ENCODE measurements at places on chromosomes 5 and 9. TPM values are rescaled to one million over a fixed set of nuclear protein-coding genes. Genes with fewer than 3 reads are reported as not detected.
A peak's percentile ranks its signal among the peaks of the same experiment; 100 is the strongest.

DNA sequence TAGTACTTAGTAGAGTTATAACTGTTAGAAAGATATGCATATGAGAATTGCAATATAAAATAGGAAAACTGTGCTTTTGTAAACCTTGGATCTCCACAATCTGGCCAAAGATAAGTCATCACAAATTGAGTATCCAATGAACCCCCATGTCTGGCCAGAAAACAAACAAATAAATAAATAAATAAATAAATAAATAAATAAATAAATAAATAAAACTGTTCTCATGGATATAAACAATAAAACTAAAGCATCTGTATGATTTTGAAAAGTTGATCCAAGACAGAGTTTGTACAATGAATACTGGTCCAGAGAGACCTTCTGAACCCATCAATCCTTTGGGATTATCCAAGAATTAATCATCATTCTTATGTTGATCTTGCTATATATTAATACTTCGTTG, 367.6 kb upstream of the CDH9 start:
- no peaks in the 10 kb centered on the region for H3K36me3 ChIP-seq
- no peak overlapping the region for H3K4me3 ChIP-seq
- no peaks in the 10 kb centered on the region for H3K27me3 ChIP-seq
- no peak for DNase-seq
- no peak overlapping the region for H3K27ac ChIP-seq

- no peak overlapping the region for H3K27ac ChIP-seq
- H3K4me3 ChIP-seq, result no peak overlapping the region
- H3K27me3 ChIP-seq, result peaks cover 4% of the 10 kb centered on the region
- no peaks in the 10 kb centered on the region for H3K4me1 ChIP-seq
- no peak for DNase-seq
- H3K36me3 ChIP-seq, result peaks cover 28% of the 10 kb centered on the region
These were observed 46.4 kb downstream of the DMXL1 start for GRCh38 chr5:119117237-119117636.

DNA sequence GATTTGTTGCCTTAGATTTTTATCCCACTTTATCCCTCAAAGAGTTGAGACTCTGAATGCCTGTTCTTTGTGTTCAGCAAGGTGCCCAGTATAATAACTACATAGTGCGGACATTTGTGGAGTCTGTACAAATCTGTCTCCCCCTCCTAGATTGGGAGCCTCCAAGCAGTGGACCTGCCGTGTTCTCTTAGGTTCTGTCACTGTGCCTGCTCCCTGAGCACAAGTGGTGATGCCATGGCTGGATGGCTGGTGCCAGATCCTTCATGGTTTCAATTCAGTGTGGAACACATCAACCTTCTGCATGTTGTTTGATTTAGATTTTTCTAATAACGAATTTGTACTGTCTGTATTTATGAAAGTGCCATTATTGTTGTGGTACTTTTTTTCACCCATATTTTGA, 292.9 kb downstream of the CD180 start:
- H3K4me1 ChIP-seq, result peaks cover 20% of the 10 kb centered on the region
- peaks cover 13% of the 10 kb centered on the region for H3K36me3 ChIP-seq
- H3K4me3 ChIP-seq, result peak overlapping the region; percentile 43
- peak overlapping the region; percentile 58 for H3K27ac ChIP-seq
- DNase-seq, result no peak

DNA sequence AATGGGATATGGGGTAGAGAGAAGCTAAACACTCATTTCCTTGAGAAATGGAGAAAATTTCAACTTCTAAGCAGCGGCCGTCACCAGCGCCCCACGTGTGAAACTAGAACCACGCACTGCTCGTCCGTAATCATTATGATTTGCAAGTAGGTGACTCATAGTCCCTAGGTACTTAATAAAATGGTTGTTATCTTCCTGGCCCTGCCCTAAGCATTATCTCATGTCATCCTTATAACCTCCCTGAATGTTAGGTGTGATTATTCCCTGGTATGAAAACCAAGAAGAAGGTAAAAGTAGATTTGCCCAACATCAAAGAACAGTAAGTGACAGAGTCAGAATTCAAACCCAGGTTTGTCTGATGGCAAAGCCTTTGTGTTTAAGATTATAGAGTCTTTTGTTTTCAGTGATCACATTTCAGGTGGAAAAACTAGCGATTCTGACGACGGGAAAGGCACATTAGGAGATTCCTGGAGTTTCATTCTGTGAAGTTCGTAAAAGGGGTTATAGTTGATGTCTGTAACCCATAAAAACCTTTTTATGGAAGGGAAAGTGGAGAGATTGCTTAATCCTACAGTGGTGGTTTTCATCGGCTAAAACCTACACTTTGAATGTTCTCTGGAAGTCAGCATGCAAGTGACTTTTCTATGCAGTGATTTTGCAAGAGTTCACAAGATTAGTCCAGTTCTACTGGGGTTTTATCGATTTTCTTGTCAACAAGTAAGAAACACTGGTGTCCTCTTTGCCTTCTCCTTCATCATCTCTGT, 202.9 kb upstream of the WWC1 start:
- no peak overlapping the region for H3K27ac ChIP-seq
- DNase-seq, result no peak
- no peaks in the 10 kb centered on the region for H3K27me3 ChIP-seq
- H3K36me3 ChIP-seq, result no peaks in the 10 kb centered on the region

- H3K27ac ChIP-seq, result no peak overlapping the region
- H3K4me1 ChIP-seq, result no peaks in the 10 kb centered on the region
- no peaks in the 10 kb centered on the region for H3K27me3 ChIP-seq
- no peak for DNase-seq
These were observed 173.2 kb upstream of the RASEF start for GRCh38 chr9:83236029-83236696.

DNA sequence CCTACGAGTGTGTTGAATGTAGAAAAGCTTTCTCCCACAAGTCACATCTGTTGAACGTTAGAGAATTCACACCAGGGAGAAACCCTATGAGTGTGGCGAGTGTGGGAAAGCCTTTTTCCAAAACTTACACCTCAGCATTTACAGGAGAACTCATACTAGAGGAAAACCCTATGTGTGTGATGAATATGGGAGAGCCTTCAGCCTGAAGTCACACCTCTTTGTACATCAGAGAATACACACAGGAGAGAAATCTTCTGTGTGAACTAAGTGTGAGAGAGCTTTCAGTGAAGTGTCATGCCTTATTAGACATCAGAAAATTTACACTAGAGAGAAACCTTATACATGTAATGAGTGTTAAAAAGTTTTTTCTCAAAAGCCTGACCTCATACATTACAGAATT, 41.8 kb upstream of the GPX3 start:
- no peak overlapping the region for H3K4me3 ChIP-seq
- H3K27me3 ChIP-seq, result no peaks in the 10 kb centered on the region
- no peak overlapping the region for H3K27ac ChIP-seq
- no peaks in the 10 kb centered on the region for H3K4me1 ChIP-seq
- no peak for DNase-seq
- peaks cover 4% of the 10 kb centered on the region for H3K36me3 ChIP-seq

GRCh38 chr9:12794101-12794799, 19.4 kb downstream of the LURAP1L start:
- H3K4me3 ChIP-seq, result no peak overlapping the region
- no peak overlapping the region for H3K27ac ChIP-seq
- DNase-seq, result no peak
- H3K4me1 ChIP-seq, result no peaks in the 10 kb centered on the region
- H3K27me3 ChIP-seq, result no peaks in the 10 kb centered on the region
- no peaks in the 10 kb centered on the region for H3K36me3 ChIP-seq

GRCh38 chr9:8718121-8718725, 918.6 kb upstream of the DMAC1 start:
- H3K4me3 ChIP-seq, result no peak overlapping the region
- no peak overlapping the region for H3K27ac ChIP-seq
- DNase-seq, result no peak
- H3K4me1 ChIP-seq, result peaks cover 9% of the 10 kb centered on the region

- peaks cover 3% of the 10 kb centered on the region for H3K27me3 ChIP-seq
- H3K4me3 ChIP-seq, result no peak overlapping the region
- H3K36me3 ChIP-seq, result no peaks in the 10 kb centered on the region
- no peak overlapping the region for H3K27ac ChIP-seq
These were observed 182.4 kb downstream of the ACTL7B start for GRCh38 chr9:108673386-108673785.

GRCh38 chr5:172736508-172737135, 34.4 kb downstream of the DUSP1 start:
- no peak overlapping the region for H3K4me3 ChIP-seq
- H3K4me1 ChIP-seq, result peaks cover 9% of the 10 kb centered on the region
- H3K36me3 ChIP-seq, result peaks cover 4% of the 10 kb centered on the region

DNA sequence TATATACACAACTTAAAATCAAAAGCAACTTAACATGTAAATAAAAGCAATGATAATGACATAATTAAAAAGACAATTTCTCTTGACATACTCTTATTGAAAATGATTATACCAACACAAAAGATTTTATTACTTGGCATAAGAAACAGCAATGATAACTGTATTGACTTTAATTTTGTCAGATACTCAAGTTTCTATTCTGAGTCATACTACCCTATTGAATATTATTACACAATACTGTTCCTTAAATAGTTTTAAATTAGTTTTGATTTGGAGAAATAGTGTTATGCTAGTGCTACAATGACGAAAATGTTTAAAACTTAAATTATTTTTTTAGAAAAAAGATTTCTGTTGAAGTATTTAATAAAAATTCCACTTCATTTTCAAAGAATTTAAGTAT, 1319.3 kb upstream of the C9orf72 start:
- no peak overlapping the region for H3K4me3 ChIP-seq
- peaks cover 20% of the 10 kb centered on the region for H3K4me1 ChIP-seq
- H3K36me3 ChIP-seq, result no peaks in the 10 kb centered on the region
- no peaks in the 10 kb centered on the region for H3K27me3 ChIP-seq
- no peak for DNase-seq
- H3K27ac ChIP-seq, result no peak overlapping the region

DNA sequence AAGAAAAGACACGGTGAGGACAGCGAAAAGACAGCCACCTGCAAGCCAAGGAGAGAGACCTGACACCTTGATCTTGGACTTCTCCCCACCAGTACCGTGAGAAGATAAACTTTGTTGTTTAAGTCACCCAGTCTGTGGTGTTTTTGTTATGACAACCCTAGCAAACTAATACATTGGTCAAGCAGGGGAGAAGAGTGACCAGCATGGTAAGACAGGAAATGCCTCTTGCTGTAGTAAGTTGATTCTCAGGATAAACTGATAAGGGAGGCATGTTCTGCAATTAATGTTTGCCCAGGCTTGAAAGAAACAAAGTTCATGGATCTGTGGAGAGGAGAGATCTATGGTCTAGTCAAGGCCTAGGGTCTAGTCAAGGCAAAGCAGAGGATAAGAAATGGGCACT, 801.2 kb downstream of the MAT2B start:
- no peak overlapping the region for H3K4me3 ChIP-seq
- H3K27ac ChIP-seq, result no peak overlapping the region
- no peak for DNase-seq
- H3K4me1 ChIP-seq, result no peaks in the 10 kb centered on the region
- H3K27me3 ChIP-seq, result no peaks in the 10 kb centered on the region

GRCh38 chr5:114857941-114858551, 311.7 kb downstream of the TRIM36 start:
- H3K36me3 ChIP-seq, result no peaks in the 10 kb centered on the region
- H3K27ac ChIP-seq, result no peak overlapping the region
- no peak for DNase-seq

DNA sequence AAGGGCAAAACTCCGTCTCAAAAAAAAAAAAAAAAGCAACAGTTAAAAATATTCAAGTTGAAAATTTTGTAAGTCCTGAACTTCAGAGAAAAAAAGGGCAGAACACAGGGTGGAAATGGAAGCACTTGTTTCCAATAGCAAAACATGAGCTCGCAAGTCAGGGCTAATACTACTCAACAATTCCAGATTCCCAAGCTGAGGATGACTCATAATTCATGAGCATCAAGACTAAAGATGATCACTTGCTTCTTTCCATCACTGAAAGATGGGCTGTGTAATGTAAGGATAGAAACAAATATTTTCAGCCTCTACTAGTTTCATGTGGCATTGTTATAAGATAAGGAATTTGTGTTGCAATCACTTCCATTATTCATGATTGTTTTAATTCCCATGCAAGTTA, 33.5 kb upstream of the FST start:
- no peaks in the 10 kb centered on the region for H3K27me3 ChIP-seq
- no peaks in the 10 kb centered on the region for H3K36me3 ChIP-seq
- no peak for DNase-seq
- H3K4me3 ChIP-seq, result no peak overlapping the region

DNA sequence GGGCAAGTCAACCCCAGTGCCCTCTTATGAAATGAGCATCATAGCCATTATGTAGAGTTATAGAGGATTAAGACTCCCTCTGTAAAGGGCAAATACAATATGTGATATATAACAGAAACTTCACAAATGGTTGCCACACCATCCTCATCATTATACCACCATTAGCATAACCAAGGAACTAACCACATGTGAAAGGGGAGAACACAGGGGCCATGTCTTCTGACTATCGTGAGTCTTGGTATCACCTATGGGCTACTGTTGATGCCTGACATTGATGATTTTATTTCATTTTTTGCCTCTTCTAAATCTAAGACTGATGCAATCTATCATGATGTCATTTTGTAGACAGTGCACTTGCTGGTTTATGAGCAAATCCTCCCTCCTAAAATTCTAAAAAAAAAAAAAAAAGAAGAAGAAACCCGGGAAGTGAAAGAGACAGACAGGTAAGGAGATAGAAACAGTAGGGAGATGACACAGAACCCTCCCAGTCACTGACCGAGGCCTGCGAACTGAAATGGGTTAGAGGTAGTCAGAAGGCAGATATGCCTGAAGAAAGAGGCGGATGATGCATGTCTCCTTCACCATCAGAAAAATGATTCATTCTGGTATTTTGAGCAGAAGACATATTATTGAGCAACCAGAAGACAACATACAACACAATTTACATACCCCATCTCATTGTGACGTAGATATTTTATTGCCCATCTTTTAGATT, 266.0 kb downstream of the DMAC1 start:
- H3K4me1 ChIP-seq, result no peaks in the 10 kb centered on the region
- H3K27ac ChIP-seq, result no peak overlapping the region
- DNase-seq, result no peak
- H3K4me3 ChIP-seq, result no peak overlapping the region
- no peaks in the 10 kb centered on the region for H3K27me3 ChIP-seq

DNA sequence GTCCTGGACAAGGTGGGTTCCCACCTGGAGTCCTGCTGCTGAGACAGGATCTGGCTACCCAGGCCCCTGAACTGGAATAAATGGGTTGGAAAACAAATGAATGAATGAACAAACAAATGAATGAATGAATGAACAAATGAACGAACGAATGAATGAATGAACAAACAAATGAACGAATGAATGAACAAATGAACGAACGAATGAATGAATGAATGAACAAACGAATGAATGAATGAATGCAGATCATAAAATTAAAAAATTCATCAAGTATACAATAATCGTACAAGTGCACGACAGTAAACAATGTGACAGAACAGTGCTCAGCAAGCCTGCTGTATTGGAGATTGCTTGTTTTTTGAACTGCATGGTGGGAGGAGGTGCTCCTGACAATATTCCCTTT, 2097.1 kb downstream of the MAT2B start:
- peaks cover 2% of the 10 kb centered on the region for H3K27me3 ChIP-seq
- no peak overlapping the region for H3K27ac ChIP-seq
- H3K4me3 ChIP-seq, result no peak overlapping the region
- H3K4me1 ChIP-seq, result no peaks in the 10 kb centered on the region

Gene EPB41L4B
- total RNA-seq, result 0.41 TPM

Gene FOXD4L3
- not detected for total RNA-seq

Gene LHX6
- 6.0 TPM for total RNA-seq

Gene CAVIN4
- total RNA-seq, result 7.4 TPM

Gene ACOT12
- total RNA-seq, result not detected

Gene BNC2
- 20.1 TPM for total RNA-seq

All from endothelial cell (in vitro differentiated cells).